NCI-H69 (cell line): ENCODE measurements at places on chromosomes 16 and 17.
A peak's percentile ranks its signal among the peaks of the same experiment; 100 is the strongest.

- DNase-seq, result no peak
Observed at GRCh38 chr17:28397687-28398279, 8.2 kb downstream of the SLC46A1 start.

- no peak for DNase-seq
Observed at GRCh38 chr17:71444078-71444477, 676.7 kb upstream of the SOX9 start.

DNA sequence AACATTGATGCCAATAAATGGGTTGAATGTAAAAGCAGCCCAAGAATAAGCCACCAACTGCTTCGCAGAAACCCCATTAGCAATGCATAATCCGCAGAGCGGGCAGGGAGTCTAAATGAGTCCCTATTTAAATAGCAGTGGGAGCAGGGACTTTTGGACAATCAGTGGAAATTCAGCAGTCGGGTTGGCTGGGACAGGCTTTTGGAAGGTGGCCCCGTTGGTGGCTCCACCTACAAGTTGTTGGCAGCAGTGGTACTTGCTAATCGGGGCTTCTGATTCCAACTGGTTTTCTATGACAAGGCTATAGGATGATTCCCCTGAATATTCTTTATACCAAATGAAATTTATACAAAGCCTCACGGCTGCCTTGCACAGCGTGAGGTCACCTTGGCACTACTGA is 86.3 kb downstream of the WDR59 start:
- DNase-seq, result no peak

DNA sequence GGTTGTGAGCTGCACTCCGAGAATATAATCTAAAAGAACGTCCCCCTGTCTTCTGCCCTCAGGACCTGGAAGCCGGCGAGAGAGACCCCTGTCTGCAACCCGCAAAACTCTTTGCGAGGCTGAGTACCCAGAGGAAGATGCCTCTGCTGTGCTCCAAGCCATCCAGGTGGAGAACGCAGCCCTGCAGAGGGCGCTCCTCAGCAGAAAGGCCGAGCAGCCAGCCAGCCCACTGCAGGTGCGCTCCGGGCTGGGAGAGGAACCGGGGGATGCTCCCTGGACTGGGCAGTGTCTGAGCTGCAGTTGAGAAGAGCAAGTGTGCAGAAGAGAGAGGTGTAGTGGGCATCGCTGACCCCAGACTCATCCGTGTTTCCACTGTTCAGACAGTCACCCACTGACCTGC is 148.3 kb downstream of the KATNIP start:
- peak; percentile 41 for DNase-seq

- DNase-seq, result no peak
Observed at GRCh38 chr16:17369421-17370222, 101.1 kb downstream of the XYLT1 start.

DNA sequence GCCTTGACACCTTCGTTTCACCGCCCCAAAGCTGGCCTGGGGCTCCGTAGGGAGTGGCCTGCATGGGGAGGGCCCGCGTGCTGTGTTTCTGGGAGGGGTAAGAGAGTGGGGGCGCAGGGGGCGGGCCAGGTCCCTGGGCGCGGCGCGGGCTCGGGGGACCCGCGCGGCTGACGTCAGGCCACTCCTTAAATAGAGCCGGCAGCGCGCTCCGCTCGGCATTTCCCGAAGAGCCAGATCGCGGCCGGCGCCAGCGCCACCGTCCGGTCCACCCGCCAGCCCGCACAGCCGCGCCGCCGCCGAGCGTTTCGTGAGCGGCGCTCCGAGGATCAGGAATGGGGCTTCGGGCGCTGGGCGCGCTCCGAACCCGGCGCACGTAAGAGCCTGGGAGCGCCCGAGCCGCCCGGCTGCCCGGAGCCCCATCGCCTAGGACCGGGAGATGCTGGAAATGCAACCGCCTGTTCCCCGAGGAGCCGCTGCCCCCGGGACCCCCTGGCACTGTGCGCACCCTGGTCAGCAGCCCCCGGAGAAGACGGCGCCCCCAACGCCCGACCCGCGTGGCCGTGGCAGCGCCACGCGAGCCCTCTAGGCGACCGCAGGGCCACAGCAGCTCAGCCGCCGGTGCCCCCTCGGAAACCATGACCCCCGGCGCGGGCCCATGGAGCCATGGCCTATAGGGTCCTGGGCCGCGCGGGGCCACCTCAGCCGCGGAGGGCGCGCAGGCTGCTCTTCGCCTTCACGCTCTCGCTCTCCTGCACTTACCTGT is at the start of gene HS3ST2:
HS3ST2 (plus strand) TSS at position 215 of the 763 bp plus-strand sequence; CDS start at position 664, 449 bp downstream.
- DNase-seq, result peak; percentile 53

GRCh38 chr16:2238838-2239675 is 2.8 kb downstream of the DNASE1L2 start:
- peak; percentile 42 for DNase-seq

DNA sequence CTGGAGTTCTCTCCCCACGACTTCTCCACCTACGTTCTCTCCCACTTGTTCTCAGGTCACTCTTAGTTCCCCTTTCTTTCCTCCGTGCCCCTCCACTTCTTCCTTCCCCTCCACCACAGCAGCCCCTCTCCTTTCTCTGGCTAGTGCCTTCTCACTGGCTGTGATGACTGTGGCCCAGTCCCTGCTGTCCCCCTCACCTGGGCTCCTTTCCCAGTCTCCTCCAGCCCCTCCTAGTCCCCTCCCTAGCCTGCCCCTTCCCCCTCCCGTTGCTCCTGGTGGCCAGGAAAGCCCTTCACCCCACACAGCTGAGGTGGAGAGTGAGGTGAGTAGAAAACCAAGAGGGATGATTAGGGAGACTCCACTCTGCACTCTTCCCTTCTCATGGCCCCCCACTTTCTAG is 3.4 kb downstream of the COA3 start:
- no peak for DNase-seq

GRCh38 chr16:22188595-22189442 is 17.3 kb upstream of the EEF2K start:
- peak; percentile 82 for DNase-seq

DNA sequence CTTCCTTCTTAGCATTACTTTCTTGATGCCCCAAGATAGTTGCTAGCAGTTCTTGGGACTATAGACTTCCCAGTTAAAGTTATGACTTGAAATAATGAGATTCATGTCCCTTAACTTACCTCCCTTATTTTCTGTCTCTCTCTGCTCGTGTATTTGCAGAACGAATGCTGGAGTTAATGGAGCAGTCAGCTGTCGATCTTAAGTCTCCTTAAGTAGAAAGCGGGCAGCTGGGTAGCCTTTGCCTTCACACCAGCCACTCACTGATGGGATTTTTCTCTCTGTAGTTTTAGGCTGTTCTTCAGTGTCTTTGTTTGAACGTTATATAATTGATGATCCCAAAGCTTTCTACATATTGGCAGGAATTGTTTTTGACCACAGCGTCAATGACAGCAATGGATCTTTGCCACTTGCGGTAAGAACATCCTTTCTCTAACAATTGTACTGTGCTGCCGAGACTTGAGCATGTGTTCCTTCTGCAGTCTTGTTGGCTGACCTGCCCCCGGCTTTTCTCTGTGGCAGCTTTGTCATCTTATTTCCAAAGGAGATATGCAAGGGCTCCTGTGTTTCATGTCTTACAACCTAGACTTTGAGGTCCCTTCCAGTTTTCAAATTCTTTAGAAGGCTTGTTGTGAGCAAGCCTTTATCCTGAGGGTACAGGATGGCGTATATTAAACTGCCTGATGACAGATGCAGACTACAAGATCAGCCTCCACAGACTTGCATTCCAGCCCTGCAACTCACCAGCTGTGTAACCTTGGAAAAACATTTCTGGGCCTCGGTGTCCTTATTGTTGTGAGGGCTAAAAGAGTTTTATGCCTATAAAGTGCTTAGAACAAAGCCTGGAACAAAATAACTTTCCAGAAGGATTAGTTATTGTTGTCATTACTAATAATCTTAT is 25.1 kb upstream of the ABCA3 start:
- DNase-seq, result no peak

- DNase-seq, result no peak
Observed at GRCh38 chr17:77654296-77654695, 304.2 kb upstream of the TNRC6C start.

- DNase-seq, result no peak
Observed at GRCh38 chr16:10883004-10883403, 6.0 kb downstream of the CIITA start.
